ENCODE measurements at places on chromosomes 2 and 18.

DNA sequence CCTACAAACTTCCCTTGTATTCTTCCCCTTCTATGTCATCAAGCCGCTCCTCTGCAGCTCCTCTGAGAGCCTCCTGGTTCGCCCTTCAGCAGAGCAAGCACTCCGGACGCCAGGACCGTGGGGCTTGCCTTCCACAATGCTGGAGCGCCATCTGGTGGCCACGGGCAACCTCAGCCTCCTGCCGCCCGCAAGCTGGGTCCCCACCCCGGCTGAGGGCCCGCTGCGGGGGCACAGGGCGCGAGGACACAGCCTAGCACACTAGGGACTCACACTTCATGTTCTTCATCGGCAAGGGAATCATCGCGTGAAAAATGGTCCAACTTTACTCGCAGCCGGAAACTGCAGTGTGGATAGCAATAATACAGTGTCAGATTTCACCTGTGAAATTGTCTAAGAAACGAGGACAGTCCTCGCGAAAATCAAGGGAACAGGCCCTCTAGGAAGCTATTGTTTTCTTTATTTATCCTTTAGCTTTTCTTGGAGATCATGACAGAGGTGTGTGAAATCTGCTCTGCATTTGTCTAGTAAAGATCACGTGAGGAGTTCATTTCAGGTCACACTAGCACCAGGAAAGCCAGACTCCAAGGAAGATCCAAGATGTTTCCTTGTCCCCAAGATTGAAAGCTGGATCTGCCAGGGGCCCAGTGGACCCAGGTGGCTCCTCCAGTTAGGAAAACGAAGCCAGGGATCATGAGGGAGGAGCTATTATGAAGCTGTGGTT lies 5.8 kb downstream of the PRLH start:
- DNase-seq: peak; percentile 86

- DNase-seq: no peak
Measured at GRCh38 chr2:27152796-27153464, 4.1 kb downstream of the TCF23 start.

GRCh38 chr2:69311024-69311416 lies 76.0 kb downstream of the GFPT1 start:
- DNase-seq: no peak

DNA sequence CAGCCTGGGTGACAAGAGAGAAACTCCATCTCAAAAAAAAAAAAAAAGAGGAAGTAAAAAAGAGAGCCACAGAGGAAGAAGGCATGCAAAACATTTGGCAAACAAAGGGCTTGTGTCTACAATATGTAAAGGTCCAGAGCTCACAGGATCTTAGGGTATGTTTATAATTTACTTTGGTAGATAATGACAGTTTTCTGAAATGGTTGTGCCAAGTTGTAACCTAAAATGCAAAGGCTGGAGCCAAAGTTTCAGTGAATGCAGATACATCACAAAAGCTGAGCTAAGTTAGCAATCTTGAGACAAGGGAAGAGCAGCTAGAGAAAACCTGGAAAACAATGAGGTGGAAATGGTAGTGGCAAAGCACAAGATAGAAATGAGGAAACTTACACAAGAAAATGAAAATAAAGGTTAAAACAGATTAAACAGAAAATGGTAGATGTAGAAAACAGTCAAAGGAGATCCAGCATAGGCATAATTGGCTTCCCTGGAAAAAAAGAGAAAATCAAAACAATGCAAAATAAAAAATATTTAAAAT lies 77.5 kb upstream of the HK2 start:
- DNase-seq: no peak

DNA sequence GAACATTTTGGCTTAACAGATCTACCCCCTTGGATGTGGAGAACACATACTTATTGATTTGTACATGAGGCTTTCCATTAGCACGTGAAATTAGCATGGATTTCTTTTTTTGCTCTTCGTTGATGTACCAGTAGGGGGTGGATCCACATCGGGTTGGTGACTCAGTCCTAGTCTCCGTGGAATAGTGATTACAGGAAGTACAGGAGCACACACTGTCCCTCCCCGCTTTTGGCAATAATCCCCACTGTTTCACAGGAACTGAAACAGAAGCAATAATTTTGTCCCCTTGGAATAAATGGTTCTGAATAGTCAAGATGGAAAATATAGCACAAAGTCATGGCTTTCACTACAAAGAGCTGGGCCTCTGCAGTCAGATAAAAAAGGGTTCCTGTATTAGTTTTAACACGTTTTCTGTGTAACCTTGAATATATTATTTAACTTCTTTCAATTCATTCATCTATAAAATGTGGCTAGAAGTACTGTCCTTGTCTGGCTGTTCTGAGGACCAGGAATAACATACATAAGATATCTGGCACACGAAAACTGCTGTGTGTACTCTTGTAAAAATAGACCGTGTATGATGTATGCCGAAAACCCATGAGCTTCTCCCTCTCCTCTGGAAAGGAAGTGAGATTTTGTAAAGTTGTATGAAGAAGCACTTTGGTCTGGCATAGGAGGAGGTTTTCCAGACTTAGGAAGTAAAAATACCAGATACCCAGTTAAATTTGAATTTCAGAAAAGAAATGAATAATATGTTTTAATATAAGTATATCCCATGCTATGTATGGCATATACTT lies 229.2 kb downstream of the GALR1 start:
- no peak for DNase-seq

DNA sequence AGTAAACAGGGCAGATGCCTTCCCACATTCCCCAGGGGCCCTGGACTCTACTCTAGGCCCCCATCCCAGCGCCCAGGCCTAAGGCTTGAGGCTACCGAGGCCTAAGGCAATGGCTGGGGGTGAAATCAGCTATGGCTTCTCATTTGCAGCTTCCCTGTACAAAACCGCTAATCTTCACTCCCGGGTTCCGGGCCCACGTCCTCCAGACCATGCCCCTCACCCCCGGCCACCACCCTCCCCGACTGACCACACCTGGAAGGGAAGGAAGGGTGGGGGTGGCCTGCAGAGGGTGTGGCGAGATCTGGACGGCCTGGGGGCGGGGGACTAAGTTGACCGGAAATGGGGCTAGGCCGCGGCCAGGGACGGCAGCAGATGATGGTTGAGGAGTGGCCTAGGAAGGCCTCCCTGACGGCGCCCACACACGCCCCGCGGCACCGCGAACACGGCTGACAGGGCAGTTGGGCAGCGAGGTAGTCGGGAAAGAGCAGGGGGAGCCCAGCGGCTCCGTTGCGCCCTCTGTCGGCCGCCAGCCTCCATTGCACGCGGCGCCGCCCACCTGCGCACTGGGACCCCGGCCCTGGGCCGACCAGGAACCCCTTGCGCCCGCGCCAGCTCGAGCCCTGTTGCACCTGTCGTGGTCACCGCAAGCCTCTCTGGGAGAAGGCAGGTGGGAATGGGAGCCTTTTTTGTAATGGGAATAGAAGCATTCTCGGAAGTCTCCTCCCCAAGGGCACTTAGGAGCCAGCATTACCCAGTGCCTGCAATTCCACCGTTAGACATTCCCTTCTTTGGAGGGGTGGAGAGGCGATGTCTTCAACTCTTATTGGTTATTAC lies 117.1 kb upstream of the STPG4 start:
- peak; percentile 41 for DNase-seq

- DNase-seq: no peak
Measured at GRCh38 chr2:46720592-46721185, 194.9 kb downstream of the MCFD2 start.

GRCh38 chr2:55239656-55240222 lies 7.3 kb downstream of the RPS27A start:
- DNase-seq: no peak

- DNase-seq: no peak
Measured at GRCh38 chr2:53856272-53856671, 3.5 kb downstream of the GPR75 start.

DNA sequence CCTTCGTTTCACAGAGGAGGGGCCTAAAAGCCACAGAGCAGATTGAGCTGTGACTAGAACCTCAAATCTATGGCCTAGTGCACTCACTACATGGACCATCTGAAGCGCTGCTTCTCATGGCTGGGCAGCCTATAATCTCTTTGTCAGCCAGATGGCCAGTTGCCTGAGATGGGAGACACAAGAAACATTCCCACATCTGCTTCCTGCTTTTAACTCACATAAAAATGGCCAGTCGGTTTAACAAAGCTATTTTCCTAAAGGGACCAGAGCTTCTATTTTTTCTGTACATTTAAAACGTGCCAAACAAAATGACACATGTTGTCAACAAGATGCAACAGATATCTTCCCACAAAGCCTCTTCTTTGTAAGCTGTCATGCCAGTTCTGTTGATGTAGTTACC lies 173.8 kb downstream of the GFPT1 start:
- DNase-seq: no peak

- DNase-seq: no peak
Measured at GRCh38 chr2:37361216-37361815, 16.9 kb downstream of the QPCT start.

DNA sequence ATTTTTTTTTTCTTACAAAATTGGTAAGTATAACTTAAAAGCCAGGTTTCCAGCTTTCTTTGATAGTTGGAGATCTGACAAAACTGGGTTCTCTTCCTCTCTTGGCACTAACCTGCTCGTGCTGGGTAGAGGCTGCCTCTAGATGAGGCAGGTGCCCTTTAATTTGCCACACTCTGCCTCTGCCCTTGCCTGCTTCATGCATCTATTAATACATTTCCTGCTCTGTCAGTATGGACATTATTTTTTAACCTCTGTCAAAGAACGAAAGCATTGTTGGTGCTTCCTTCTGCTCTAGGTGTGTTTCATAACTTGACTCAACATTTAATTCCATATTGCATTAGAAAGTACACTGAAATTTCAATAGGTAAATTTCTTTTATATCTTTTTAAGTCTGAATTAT lies 490.7 kb upstream of the ZEB2 start:
- DNase-seq: no peak

GRCh38 chr2:69300650-69301049 lies 86.4 kb downstream of the GFPT1 start:
- no peak for DNase-seq
